ENCODE measurements at places on chromosomes 2 and 18. TPM values are rescaled to one million over a fixed set of nuclear protein-coding genes. Genes with fewer than 3 reads are reported as not detected.
A peak's percentile ranks its signal among the peaks of the same experiment; 100 is the strongest.

- peak; percentile 90 for DNase-seq
Observed at GRCh38 chr2:217035967-217036366, 176.1 kb upstream of the TNP1 start.

Gene IL36G
- 0.14 TPM for polyA plus RNA-seq

Gene LDLRAD4
- 16.8 TPM for polyA plus RNA-seq

DNA sequence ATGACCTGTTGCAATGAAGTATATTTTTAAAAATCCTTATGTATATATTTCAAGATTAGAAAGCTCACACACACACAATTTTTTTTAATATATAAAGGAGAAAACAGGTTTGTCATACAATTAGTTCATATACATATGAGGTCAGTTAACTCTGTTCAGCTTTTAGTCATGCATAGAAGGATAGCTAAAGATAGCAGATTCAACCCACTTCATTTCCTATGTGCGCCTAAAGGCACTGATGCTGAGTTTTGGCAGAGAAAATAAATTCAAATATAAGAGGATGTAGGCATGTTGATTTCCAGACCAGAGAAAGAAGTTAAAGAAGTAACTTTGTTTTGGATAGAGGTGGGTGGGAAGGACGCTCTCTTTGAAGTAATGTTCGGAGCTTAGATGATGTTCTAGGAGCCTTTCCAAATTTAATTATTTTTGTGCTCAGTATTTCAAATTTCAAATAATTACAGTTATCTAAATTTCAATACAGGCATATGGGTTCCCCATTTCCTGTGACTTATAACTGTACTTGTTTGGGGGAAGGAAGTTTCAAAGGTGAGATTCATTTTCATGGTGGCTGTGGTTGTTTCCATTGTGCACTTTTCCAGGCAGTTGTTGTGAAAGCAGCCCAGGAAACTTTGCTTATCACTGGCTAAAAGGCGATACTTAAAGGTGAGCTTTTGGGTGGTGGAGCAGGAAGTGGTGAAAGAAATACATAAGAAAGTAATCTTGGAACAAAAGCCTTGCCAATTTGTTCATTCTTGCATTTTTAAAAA is 523.4 kb upstream of the FANCL start:
- no peak for DNase-seq

DNA sequence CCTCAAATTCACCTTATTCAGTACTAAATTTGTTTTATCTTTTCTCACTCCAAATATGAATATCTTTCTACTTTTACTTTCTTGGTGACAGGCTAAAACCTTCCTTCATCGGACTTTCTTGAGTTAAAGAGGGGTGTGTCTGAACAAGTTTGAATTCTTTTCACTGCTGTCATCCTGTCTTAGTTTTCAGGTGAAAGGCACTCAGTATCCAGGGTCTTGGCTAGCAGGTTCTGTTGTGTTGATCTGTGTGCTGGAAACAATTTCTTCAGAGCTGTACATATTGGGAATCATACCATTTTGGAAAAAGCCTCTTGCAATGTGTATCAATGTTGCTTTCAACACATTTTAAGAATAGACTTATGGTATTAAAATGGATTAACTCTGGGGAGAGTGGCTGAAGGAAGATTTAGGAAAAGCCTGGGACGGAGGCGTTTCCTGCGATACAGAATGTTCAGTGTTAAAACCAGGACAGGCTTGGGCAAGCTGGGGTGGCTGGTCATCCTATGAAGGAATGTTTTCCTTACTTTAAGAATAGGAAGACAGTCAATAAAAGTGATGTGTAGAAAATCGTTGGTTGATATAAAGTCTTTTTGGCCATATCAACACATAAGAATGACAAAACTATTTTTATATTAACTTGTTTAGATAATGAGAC is 350.7 kb upstream of the SPRED2 start:
- DNase-seq = no peak

Measured in muscle of leg (tissue), 16 donors.